GM23248 (cell line): ENCODE measurements at places on chromosomes 7 and 10.

- DNase-seq: no peak
Observed at GRCh38 chr10:131142517-131143380, 168.8 kb downstream of the TCERG1L start.

GRCh38 chr7:106679153-106679931 lies 18.4 kb upstream of the CCDC71L start:
- peak; percentile 63 for DNase-seq

DNA sequence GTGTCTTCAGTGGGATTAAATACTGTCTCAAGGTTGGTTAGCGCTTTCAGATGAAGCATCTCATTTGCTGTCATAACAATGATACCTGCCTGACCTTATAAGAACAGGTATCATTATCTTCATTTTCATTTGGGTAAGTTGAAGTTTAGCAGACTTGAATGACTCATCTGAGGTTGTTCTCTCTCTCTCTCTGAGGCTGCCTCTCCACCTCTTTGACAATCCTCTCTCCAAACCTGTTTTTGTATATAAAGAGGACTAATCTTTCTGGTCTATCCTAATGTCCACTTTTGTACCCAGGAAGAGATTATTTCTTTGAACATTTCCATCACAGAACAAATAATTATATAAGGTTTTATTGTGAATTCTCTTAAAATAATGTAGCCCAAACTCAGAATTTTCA lies 291.4 kb downstream of the KLF6 start:
- DNase-seq: no peak

DNA sequence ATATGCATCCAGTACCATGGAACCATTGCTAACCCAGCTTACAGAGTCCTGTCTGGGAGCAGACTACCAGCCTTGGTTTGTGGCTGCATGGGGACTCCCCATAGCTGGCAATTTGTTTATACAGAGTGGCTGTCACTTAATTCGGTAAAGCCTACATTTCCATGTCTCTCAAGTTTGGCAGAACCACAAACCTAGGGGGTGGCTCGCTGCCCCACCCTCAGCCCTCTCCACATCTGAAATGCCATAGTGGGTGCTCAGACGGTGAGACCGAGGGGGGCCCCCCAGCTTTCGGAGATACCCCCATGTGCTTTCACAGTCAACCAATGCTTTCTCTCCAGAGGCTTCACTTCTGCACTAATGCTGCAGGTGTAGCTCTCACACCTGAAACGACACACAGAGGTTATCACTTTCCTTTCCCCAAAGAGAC lies 75.5 kb upstream of the KAT6B start:
- DNase-seq: no peak

DNA sequence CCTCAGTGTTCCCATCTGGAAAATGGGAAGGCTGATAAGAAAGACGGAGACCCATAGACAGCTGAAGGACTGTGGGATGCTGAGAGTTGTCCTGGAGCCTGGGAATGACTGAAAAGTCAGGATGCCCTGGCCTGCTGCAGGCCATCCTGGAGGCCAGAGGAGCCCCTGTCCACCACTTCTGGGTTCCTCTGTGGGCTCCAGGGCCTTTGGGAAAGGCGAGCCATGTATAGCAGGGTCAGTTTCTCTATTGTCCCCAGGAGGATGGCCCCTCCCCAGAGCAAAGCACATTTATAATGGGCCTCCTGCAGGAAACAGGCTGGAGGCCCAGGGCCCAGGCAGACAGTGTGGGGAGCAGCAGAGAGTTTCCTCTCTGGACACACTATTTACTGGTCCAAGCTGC lies 471.4 kb upstream of the MGMT start:
- DNase-seq: no peak
